ENCODE measurements at places on chromosomes 11 and 22. TPM values are rescaled to one million over a fixed set of nuclear protein-coding genes. Genes with fewer than 3 reads are reported as not detected.

The CCDC188 gene
- total RNA-seq, result 0.44 TPM

The OR51G1 gene
- not detected for total RNA-seq

- DNase-seq, result no peak
Observed at GRCh38 chr11:131109257-131109656, 193.0 kb upstream of the SNX19 start.

GRCh38 chr11:130518164-130518680 lies 69.8 kb downstream of the ADAMTS15 start:
- no peak for DNase-seq

DNA sequence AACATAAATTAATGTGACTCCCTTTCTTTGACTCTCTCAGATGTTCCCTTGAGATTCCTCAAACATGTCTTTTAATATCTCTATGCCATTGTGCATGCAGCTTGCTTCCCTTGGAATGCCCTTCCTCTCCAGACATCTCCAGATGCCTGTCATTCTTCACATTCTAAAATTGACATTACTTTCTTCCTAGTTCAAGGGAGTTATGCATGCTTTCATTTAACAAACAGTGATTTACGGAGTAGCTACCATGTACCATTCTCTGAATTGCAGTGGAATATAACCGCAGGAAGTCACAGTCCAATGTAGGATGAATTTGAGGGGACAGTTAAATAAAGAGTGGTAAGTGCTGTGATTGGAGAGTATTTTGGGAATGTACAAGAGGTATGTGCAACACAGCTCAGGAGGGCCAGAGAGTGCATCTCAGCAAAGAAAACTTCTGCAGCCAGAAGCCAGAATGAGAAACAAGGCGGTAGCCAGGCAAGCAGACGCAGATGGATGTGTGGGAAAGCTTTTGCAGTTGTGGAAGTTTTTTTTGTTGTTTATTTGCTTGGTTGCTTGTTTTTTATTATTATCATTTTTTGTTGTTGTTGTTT lies 18.7 kb downstream of the MMP10 start:
- DNase-seq, result no peak

The SLC43A3 gene
- 46.7 TPM for total RNA-seq

The MS4A4A gene
- total RNA-seq, result 26.4 TPM

The DDX10 gene
- total RNA-seq, result 13.5 TPM

DNA sequence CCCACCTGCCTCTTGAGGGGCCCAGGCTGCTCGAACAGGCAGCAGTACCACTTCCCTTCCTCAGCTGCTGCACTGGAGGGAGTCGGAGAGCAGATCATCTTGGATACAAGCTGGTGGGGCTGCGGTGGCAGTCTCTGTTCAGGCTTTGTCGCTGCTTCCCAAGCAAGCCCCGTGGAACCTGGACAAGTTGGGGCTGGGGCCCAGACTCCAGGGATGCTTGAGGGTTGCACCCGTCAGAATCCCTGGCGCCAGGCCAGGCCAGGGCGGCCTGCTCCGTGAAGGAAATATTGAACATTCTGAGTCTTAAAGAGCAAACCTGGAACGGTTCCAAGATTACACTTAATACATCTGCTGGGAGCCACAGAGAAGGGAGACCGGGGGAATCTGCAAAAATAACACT lies 310.1 kb upstream of the SORL1-AS1 start:
- peak; percentile 36 for DNase-seq

The RASSF10 gene
- 0.15 TPM for total RNA-seq

The SEZ6L gene
- 0.13 TPM for total RNA-seq

The CHADL gene
- total RNA-seq, result 7.7 TPM

The MEI1 gene
- total RNA-seq, result 1.7 TPM

The C22orf23 gene
- not detected for total RNA-seq

The P2RX6 gene
- 2.2 TPM for total RNA-seq

DNA sequence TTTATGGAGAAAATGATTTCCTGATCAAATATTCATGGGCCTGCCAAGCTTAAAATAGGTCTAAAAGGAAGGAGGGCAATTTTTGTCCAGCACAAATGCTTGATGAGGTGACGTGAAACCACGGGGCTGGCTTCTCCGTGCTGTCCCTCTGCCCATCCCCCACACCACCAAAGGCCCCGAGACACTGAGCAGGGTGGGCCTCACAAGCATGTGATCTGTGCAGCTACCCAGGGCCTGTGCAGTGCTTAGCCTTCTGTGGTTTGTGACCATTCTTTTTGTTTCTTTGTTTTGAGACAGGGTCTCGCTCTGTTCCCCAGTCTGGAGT lies 94.8 kb upstream of the RTL6 start:
- no peak for DNase-seq

The NLRP14 gene
- total RNA-seq, result not detected

The NLRX1 gene
- 14.8 TPM for total RNA-seq

GRCh38 chr11:7020183-7020917 lies at the start of the genes NLRP14 and ZNF214:
TSS of gene NLRP14 (plus strand) at chr11:7020479. CDS start at chr11:7038587, 18,108 bp downstream.
TSS of gene ZNF214 (minus strand) at chr11:7020346. CDS start at chr11:7002835, 17,511 bp downstream.
- DNase-seq, result peak; percentile 95

The CENPM gene
- 0.79 TPM for total RNA-seq

DNA sequence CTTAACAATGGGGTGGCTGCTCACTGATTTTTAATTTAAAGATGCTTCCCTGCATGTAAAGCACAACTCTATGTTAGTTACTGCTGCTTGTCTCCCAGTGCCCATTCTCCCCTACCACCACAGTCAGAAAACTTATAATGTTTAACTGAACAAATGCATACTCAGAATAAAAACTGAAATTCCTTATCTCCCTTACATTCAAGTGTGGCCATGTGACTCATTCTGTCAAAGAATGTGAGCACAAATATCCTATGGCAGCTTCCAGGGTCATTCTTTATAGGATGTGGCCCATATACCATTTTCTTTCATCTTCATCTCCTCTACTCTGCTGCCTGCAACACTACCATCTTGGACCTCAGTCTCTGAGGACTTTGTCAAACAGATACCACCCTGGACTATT lies 374.8 kb downstream of the DYNC2H1 start:
- no peak for DNase-seq

The OR10G8 gene
- total RNA-seq, result not detected

- DNase-seq, result no peak
Observed at GRCh38 chr11:117840881-117841550, 16.5 kb upstream of the FXYD2 start.

Data from left cardiac atrium (tissue), 4 donors.